ENCODE measurements at places on chromosomes 5 and 9. TPM values are rescaled to one million over a fixed set of nuclear protein-coding genes. Genes with fewer than 3 reads are reported as not detected.

GRCh38 chr5:135064235-135064570 lies 30.2 kb upstream of the PITX1 start:
- DNase-seq: no peak

- peak; percentile 59 for DNase-seq
Measured at GRCh38 chr9:129624947-129625346, 1.0 kb upstream of the NTMT1 start.

DNA sequence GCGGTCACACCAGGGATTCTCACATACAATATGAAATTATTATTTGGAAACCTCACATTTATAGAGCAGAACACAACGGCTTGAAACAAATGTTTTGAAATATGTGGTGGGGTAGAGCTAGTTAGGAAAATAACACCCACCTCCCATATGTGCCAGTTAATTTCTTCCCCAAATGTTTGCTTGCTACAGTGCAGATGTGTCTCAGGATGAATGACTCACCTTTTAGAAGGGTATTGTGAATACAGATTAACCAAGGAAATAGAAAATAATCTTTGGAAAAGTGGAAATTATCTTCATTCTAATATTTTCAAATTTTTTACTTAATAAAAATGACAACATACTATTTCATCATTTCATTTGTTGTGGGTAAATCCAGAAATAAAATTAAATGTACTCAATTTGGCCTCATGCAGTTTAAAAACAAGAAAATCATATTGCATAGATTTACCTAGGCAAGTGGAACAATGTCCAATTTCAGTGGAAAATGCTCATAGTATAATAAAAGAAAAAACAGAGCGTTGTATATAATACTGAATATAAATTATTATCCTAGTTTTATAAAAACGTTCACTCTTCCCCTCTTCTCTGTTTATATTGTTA lies 39.3 kb upstream of the RICTOR start:
- DNase-seq: no peak

DNA sequence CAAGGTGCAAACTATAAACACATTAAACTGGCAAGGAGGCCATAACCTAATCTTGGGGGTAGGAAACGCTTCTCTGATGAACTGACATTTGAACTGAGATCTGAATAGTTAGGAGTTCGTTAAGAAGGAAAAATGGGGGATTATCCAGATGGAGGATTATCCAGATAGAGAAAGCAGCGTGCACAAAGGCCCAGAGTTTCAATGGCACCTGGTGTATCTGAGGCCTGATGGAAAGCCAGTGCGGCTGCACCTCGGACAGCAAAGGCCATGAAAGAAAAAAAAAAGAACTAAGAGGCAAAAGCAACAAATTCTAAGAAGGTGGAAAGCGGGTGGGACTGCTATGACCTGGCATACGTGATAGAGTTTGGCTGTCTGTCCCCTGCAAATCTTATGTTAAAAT lies 13.0 kb upstream of the CTNNAL1 start:
- no peak for DNase-seq

DNA sequence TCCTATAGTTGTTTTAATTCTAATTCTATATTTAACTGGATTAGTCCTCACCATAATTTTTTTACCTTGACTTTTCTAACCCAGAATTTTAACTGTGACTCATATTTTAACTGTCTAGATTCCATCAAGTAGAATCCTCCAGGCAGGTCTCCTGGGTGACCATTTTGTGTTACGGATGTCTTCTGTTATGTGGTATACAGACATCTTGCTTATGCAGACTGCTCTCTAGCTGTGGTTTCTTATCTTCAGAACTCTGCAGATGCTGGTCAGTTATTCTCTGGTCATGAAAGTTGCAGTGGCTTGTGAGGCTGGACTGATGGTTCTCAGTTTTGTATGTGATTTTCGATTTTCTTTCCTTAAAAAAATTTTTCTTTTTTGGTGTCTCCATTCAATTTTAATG lies 139.4 kb downstream of the ATG10 start:
- no peak for DNase-seq

DNA sequence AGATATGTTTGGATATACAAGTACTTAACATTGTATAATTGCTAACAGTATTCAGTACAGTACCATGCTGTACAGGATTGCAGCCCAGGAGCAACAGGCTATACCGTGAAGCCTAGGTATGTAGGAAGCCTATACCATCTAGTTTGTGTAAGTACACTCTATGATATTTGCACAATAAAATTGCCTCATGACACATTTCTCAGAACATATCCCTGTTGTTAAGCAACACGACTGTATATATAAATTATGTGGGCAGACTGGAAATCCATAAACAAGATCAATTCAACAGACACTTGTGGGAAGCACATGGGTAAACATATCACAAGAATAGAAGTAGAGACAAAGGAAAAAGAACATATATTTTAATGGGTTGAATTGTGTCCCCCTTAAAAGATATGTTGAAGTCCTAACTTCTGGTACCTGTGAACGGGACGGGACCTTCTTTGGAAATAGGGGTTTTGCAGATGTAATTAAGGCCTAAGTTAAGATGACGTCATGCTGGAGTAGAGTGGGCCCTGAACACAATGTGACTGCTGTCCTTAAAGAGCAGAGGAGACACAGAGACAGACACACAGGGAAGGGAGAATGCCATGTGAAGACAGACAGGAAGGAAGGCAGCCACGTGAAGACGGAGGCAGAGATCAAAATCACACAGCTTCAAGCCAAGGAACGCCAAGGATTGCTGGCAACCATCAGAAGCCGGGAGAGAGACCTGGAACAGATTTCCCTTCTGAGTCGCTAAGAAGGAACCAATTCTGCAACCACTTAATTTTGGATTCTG lies 76.3 kb downstream of the SCAI start:
- DNase-seq: no peak

DNA sequence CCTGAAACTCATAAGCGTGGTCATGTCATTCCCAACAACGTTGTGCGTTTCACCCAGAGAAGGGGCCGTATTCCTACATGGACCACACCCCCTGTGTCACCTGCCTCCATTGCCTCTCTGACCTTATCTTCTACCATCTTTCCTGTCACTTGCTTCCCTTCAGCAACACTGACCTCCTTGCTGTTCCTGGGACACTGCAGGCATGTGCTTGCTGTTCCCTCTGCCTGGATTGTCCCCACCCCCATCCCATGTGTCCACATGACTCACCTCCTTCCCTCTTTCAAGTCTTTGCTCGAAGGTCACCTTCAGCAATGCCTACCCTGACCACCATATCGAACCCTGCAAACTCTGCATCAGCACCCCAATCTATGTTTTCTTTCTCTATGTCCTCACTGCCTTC lies 133.2 kb upstream of the ZNF618 start:
- DNase-seq: no peak

DNA sequence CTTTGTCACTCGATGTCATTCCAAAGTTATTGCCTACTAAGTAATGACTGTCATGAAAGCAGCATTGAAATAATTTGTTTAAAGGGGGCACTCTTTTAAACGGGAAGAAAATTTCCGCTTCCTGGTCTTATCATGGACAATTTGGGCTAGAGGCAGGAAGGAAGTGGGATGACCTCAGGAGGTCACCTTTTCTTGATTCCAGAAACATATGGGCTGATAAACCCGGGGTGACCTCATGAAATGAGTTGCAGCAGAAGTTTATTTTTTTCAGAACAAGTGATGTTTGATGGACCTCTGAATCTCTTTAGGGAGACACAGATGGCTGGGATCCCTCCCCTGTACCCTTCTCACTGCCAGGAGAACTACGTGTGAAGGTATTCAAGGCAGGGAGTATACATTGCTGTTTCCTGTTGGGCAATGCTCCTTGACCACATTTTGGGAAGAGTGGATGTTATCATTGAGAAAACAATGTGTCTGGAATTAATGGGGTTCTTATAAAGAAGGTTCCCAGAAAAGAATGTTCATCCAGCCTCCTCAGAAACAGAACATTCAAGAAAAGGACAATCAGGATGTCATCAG lies 11.3 kb downstream of the TLR4 start:
- no peak for DNase-seq

The APBA1 gene
- 0.05 TPM for total RNA-seq

The TTC1 gene
- total RNA-seq: 46.0 TPM

The CEL gene
- 2.2 TPM for total RNA-seq

The OTULINL gene
- total RNA-seq: 10.6 TPM

The ARL14EPL gene
- not detected for total RNA-seq
